ENCODE measurements at places on chromosomes 2 and 18.

GRCh38 chr18:47899107-47899840 is 31.2 kb downstream of the SMAD2 start:
- DNase-seq, result no peak

GRCh38 chr2:215681799-215682596 is 246.1 kb upstream of the FN1 start:
- DNase-seq, result no peak

GRCh38 chr2:225196579-225196978 is 154.3 kb upstream of the DOCK10 start:
- no peak for DNase-seq

GRCh38 chr2:68417926-68418325 is 49.2 kb downstream of the FBXO48 start:
- no peak for DNase-seq

GRCh38 chr2:158823486-158824237 is 28.5 kb downstream of the DAPL1 start:
- no peak for DNase-seq

DNA sequence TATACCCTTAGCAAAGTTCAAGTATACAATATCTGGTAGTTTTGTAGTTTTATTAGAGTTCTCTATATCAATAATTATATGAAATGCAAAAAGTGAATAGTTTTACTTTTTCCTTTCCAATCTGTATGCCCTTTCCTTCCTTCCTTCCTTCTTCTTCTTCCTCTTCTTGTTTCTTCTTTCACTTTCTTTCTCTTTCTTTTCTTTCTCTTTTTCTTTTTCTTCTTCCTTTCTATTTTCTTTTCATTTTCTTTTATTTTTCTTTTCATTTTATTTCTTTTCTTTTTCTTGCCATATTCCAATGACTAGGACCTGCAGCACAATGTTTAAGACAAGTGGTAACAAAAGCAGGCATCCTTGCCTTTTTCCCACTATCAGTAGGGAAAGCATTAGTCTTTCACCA is 59.8 kb downstream of the CCDC68 start:
- no peak for DNase-seq

DNA sequence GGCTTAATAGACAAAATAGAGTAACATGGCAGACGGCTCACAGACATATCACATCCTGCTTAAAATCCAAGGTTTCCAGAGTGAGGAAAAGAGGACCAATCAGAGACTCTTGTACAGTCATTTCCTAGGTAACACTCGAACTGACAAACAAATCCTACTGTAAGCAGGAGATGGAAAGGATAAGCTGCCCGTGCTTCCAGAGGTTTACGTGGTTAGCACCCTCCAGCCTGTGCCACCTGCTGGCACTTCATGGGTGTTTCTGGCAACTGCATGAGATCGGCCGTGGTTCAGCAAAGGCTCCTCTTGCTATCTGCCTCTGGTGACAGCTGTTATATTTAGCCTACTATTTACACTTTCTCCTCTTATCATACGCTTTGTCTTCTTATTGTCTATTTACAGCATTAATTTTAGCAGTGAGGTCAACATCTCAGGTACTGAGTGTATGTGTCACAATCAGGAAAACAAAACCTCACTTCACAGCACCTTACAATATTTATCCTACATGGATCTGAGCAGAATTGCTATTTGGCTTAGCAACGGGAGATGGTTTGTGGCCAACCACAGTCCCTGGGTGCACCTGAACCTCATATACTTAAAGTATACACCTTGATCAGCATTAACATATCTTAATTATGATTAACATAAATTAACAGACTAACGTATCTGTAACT is 226.9 kb downstream of the TMEM163 start:
- no peak for DNase-seq

- no peak for DNase-seq
Observed at GRCh38 chr18:76467371-76468190, 27.5 kb downstream of the ZNF516 start.

GRCh38 chr2:59236723-59237122 is 995.6 kb upstream of the FANCL start:
- no peak for DNase-seq
